Stimulated activated CD4-positive, alpha-beta T cell treated with anti-CD3 and anti-CD28 coated beads, Interleukin-2, amount 100 ng/mL, for 48 hours (primary cell): ENCODE measurements at places on chromosomes 6 and 20.

DNA sequence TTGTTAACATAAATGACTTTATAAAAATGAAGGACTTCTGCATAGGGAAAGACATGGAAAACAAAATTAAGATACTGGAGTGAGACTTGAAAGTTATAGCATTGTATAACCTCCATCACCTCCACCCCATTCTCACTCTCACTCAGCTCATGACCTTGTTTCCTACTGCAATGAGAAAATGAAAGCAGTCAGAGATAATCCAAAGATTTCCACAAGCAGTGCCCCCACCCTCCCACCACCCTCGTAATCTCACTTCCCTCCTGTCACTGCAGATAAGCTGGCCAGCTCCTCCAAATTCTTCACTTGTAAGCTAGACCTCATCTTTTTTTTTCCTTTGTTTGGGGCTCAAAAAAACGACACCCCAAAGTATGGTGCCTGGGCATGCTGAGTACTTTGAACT lies 52.9 kb upstream of the PROKR2 start:
- DNase-seq = no peak

- no peak for DNase-seq
Measured at GRCh38 chr6:166317261-166318212, 9.3 kb upstream of the PRR18 start.

- DNase-seq = no peak
Measured at GRCh38 chr20:46073443-46073842, 16.3 kb downstream of the NCOA5 start.

DNA sequence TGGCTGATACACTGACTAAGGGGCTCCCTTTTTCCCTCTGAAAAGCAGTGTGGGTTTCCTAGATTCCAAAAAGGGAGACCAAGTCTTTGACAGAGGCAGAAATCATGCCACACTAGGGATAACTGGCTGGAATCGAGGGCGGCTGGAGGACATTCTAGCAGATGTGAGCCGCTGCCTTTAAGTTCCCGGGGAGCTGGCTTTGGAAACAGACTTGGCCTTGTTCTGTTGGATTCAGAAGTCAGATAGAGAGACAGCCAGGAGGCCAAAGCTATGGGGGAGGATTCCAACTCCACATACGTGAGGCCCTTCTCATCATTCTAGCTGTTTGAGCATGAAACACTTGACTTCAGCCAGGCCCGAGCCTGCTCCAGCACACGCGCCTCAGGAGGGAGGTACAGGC lies 109.9 kb upstream of the FOXC1 start:
- no peak for DNase-seq

- DNase-seq = no peak
Measured at GRCh38 chr6:132020138-132020581, 69.0 kb upstream of the CCN2 start.

- DNase-seq = no peak
Measured at GRCh38 chr6:117985916-117986315, 78.9 kb downstream of the SLC35F1 start.

DNA sequence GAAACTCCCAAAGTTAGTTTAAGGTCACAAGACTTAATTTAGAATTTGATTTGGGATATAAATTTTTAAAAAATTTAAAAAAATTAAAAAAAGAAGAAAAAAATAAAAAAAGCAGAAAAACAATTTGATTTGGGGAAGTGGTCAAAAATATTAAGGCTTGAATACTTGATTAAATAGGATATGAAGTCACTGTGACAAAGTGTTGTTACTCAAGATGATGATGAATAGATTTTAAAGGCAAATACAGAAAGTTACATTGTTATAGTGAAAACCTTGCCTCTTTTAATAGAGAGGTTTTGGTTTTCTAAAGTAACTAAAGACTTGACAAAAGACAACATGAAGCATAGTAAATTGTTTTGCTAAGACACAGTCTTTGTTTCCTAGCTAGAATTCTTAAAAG lies 7.2 kb downstream of the CST9 start:
- DNase-seq = no peak

- DNase-seq = no peak
Measured at GRCh38 chr6:63458480-63459115, 113.7 kb upstream of the LOC128125822 start.

DNA sequence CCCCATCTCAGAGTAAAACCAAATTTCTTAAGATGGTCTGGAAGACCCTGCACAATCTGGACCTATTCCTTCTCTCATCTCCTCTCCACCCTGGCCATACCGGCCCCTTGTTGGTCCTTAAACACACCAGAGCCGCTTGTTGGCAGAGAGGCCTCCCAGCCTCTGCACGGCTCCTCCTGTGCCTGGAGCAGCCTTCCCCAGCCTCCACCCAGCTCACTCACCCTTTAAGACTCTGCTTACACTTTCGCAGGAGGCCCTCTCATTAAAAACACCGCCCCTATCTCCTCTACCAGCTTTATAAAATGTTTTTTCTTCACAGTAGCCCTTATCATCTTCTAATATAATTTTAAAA lies 49.8 kb downstream of the BANF2 start:
- DNase-seq = no peak

- no peak for DNase-seq
Measured at GRCh38 chr6:105452924-105453756, 50.3 kb upstream of the PREP start.

DNA sequence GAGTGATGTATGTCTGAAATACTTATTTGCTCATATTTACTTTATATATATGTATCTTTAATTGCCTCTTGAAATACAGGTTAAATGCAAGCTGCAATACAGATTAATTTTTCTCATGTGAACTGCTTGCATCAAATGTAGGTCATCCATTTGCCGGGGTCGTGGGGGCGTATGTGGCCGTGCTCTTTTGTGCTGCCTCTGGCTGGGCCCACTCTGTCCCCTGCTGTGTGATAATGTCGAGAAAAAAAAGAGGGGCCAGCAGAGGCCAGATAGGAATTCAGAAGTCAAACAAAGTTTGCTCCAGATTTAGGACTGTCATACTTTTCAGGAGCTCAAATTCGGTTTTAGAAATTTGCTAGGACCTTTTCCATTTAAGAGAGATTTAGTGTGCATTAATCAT lies 459.6 kb upstream of the SOX4 start:
- no peak for DNase-seq

DNA sequence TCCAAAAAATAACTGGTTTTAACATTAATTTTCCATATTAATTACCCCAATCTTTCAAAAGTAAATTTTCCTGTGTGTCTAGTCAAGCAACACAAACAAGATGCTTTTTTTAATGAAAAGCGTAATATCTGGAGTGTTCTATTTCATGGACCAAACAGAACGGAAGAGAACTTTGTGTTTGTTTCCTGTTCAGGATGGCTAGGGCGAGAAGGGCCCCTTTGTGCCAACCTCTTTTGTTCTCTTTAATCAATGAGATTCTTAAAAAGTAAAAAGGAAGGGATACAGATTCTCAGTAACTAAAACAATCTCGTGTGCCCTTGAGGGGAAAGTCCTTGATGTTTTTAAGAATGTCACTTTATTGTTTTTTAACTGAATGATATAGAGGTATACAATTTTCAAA lies 55.7 kb downstream of the GNAS start:
- DNase-seq = no peak

DNA sequence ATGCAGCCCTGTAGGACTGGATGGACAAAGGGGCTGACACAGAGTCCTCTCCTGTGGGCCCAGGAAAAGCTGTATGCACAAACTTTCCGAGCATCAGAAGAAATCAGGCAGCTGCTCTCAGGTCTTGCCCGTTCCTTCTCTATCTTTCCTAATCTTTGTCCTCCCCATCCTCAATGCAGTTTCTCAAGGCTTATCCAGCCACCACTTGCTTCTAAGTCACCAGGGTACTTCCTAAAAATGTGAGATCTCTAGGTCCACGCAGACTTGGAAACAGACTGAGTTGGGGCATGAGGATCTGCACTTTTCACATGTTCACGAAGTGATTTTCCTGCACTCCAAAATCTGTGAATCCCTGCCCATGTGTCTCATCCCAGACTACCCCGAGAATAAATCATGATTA lies 394.5 kb upstream of the SLC35B3 start:
- DNase-seq = no peak

GRCh38 chr6:35139924-35140638 lies 1.1 kb downstream of the TCP11 start:
- DNase-seq = peak; percentile 45

- DNase-seq = no peak
Measured at GRCh38 chr6:1949538-1949937, 295.9 kb downstream of the GMDS start.

GRCh38 chr20:10863337-10864060 lies 189.7 kb upstream of the JAG1 start:
- DNase-seq = no peak

GRCh38 chr20:4591975-4592315 lies 129.8 kb upstream of the PRND start:
- no peak for DNase-seq

GRCh38 chr20:33744773-33745385 lies 13.1 kb downstream of the ZNF341 start:
- no peak for DNase-seq

DNA sequence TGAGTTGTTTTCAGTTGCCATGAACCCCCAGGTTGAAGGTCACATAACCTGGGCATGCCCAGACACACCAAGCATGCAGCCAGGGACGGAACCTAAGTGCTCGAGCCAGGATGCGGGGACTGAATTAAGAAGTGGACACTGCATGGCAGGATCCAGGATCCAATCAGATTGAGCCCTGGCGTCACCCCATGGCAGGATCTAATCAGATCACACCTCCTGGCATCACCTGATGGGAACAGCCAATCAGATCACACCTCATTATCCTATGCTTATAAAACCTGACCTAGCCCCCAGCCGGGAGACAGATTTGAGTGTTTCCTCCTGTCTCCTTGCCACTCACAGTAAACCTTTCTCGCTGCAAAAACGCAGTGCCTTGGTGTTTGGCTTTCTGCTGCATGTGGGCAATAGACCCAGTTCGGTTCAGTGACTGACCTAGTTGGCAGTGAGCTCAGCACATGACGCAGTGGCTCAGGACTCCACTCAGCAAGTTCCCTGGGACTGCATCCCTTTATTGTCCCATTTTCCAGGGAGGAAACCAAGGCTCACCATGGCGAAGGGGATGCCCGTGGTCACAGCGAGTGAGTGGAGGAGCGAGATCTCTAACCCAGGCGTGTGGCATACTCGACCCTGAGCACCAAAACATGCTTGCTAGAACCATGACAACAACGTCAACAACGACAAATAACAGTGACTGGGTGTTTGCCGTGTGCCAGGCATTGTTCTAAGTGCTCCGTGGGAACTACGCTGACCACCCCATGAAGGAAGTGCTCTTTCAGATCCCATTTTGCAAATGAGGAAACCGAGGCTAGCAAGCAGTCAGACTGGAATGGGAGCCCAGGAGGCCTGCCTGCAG lies 66.3 kb downstream of the RBM38 start:
- DNase-seq = no peak

GRCh38 chr20:9978397-9979004 lies 56.3 kb upstream of the ANKEF1 start:
- DNase-seq = no peak

DNA sequence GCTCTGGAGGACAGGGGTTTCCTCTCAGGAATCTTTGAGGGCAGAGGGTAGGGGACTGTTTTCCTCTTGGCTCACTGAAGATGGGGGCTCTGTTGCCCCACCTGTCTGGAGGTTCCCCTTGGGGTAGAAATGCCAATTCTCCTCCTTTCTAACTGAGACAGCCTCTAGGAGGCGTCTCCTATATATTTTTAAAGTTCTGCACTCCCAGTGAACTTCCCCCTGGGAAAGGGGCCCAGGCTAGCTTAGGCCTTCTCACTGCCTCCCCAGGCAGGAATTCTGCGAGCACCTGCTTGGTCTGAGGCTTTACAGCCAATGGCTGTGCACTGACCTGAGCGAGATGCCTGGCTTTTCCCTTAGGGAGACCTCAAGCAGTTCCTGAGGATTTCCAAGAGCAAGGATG lies 24.8 kb upstream of the SRF start:
- no peak for DNase-seq

DNA sequence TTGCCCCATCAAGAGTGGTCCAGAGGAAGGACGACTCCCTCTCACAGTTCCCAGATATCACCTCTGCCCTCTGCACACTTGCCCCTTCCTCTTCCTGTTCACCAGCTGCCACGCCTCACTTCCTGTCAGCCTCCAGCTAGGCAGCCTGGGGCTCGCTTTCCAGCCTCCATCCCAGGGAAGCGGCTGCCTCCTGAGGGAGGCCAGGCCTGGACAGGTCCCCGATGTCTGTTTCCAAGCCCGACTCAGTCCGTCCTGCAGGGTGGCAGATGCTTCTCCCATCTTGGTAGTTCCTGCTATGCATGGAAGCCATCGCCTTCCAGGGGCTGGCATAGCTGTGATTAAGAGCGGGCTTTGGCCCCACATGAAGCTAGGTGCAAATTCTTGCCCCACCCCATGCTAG lies 233.5 kb upstream of the PMEPA1 start:
- no peak for DNase-seq

DNA sequence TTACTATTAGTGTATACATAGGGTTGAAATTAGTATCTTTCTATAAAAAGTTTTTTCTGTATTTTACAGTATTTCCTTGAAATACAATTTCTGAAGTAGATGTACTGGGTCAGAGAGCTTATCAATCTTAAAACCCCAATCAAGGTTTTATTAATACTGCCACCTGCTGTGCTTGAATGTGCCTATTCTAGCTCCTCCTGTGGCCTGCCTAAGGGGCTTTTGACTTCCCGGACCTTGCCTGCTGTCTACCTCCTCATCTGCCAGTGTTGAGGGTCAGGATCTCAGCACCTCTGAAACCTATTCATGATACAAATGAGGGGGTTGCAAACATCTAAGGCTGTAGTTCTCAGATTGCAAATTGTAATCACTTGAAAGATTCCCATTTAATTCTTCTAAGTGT lies 9.2 kb downstream of the PACRG start:
- no peak for DNase-seq

DNA sequence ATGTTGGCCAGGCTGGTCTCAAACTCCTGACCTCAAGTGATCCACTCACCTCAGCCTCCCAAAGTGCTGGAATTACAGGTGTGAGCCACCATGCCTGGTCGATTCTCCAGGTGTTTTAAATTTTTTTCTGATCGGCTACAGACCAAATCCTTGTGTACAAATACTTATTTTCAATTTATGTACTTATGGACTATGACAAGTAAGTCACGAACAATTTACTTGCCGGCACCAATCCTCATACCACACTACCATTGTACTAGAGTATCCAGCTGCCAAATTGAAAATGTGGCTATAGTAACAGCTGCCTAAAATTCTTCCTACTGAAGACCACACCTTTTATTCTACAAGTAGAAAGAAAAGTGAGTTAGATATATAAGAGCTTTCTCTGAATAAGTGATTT lies 26.9 kb downstream of the LIN28B start:
- DNase-seq = no peak
